ENCODE measurements at places on chromosomes 2 and 18. TPM values are rescaled to one million over a fixed set of nuclear protein-coding genes. Genes with fewer than 3 reads are reported as not detected.

SCN1A gene
- not detected for total RNA-seq

CDH2 gene
- 43.1 TPM for total RNA-seq

UGT1A10 gene
- not detected for total RNA-seq

RAD51AP2 gene
- not detected for total RNA-seq

STAT4 gene
- 3.2 TPM for total RNA-seq

RESP18 gene
- total RNA-seq, result not detected

KIAA2012 gene
- not detected for total RNA-seq

EGR4 gene
- 0.28 TPM for total RNA-seq

KCNG2 gene
- total RNA-seq, result not detected

GPR45 gene
- total RNA-seq, result not detected

SLC5A7 gene
- not detected for total RNA-seq

IL36RN gene
- total RNA-seq, result 0.21 TPM

SH3BP4 gene
- 43.6 TPM for total RNA-seq

NTSR2 gene
- total RNA-seq, result not detected

CNTNAP5 gene
- total RNA-seq, result not detected

TMEM214 gene
- total RNA-seq, result 66.8 TPM

STON1 gene
- 0.33 TPM for total RNA-seq

CASP8 gene
- 35.7 TPM for total RNA-seq

OTX1 gene
- total RNA-seq, result 4.5 TPM

SPATA3 gene
- total RNA-seq, result not detected

SP140L gene
- 3.4 TPM for total RNA-seq

VSNL1 gene
- total RNA-seq, result not detected

LHCGR gene
- not detected for total RNA-seq

MAB21L4 gene
- total RNA-seq, result 0.20 TPM

DNAH6 gene
- total RNA-seq, result 0.05 TPM

COL6A3 gene
- 0.37 TPM for total RNA-seq

SP9 gene
- total RNA-seq, result 1.9 TPM

PCARE gene
- not detected for total RNA-seq

SAG gene
- total RNA-seq, result not detected

ALPI gene
- total RNA-seq, result not detected

GKN1 gene
- total RNA-seq, result 0.56 TPM

MARCHF7 gene
- 58.8 TPM for total RNA-seq
